ENCODE measurements at places on chromosomes 3 and 15.

GRCh38 chr3:99865321-99865720 lies 47.7 kb downstream of the CMSS1 start:
- DNase-seq: no peak

GRCh38 chr15:45392584-45392855 lies 14.2 kb upstream of the GATM start:
- DNase-seq: no peak

- no peak for DNase-seq
Measured at GRCh38 chr3:41286305-41286704, 87.0 kb downstream of the CTNNB1 start.

- DNase-seq: no peak
Measured at GRCh38 chr3:29711255-29711771, 430.4 kb downstream of the RBMS3 start.

DNA sequence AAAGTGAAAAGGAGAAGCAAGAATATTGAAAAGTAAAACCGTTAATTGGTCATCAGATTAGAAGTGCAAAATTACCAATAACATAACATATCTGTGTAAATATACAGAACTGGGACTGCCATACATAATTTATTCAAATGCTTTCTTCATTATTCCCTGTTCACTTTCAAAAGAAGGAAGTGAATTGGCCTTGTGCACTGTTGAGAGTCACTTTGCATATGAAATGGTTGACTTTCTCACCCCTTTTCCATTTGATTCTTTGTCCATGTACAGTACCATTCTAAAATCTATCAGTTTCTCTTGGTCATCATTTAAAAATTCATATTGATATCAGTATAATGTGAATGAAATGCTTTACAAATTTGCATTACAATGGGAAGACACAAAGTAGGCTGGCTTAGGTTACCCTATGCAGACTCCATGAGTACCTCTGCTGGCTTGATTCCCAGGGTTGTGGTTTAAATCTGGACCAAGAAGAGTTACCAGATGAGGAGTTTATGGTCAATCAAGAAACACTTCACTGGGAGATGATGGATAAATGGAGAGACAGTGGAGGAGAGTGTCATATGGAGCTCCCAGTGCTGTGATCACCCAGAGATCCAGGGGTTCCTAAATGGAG lies 210.9 kb upstream of the TOPAZ1 start:
- DNase-seq: no peak

DNA sequence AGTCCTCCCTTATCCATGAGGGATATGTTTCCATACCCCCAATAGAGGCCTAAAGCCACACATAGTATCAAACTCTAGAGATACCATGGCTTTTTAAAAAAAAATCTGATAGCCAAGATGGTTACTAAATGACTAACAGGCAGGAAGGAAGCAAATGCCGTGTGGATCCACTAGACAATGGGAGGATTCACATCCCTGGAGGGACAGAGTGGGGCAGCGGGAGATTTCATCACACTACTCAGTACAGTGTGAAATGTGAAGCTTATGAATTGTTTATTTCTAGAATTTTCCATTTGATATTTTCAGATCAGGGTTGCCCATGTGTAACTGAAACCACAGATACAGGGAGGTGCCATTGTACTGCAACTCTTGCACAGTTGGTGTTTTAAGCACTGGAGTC lies 826.6 kb downstream of the SQOR start:
- no peak for DNase-seq

DNA sequence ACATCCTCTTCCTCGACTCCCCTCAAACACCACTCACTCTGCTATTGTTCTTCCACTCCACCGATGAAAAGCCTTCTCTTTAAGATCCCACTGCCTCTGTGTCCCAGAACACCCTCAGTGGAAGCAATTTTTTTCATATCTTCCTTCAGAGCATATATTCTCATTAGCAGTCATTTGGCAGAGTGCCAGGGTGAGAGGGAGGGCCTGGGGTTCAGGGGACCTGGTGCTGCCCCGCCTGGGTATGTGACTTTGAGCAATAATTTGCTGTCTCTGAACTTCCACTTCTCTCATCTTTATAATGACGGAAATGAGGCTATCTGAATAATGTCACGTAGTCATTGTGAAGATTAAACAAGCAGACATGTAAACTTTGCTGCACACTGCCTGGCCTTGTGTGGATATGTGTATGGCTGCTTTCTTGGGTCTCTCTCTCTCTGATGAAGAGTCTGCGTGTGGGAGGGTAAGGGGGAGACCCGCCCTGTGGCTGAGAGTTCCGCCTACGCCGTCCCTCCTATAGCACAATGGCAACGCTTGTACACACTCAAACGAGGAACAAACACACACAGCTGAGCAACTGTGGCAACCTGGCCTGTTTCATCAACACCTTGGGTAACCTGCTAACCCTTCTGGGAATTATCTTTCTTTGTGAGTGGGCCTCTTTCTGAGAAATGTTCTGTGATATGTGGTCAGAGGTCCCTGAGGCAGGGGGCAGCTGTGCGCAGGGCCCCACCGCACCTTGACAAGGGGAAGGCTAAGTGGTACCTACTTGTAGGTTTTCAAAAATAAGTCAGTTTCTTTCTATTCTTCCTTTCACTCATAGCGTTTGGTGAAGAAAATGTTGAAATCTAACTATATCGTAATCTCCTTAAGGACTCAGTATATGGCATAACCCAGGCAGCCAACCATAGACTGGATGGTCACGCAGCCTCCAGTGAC lies 369.8 kb downstream of the SV2B start:
- peak; percentile 56 for DNase-seq

DNA sequence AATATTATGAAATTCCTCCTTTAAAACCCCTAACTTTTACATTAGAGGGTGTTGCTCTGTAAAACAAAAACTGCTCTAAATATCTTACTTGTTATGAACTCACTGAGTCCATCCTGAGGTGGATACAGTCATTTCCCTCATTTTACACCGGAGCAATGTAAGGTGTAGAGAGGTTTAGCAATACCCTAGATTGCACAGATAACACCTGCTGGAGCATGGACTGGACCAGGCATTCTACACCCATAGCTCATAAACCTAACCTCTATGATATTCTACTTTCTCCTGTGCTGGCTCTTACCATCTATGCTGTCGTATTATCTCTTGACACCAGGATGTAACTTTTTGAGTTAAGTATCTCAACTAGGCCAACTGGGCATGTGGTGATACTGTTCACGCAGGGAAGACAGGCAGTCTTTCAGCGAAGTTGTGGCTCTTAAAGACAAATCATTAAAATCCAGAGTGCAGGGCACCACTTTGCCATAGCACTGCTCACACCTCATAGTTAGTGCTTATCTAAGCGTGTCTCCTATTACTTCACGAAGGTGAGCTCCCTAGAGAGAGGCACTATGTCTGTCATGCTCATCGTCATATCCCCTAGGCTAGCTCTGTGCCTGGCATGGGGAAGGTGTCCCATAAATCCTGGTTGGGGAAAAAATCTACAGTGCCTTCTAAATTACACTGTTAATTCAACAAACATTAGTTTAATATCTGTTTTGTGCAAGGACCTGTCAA lies 100.1 kb upstream of the SLC2A2 start:
- no peak for DNase-seq

- no peak for DNase-seq
Measured at GRCh38 chr3:151562891-151563290, 102.0 kb upstream of the IGSF10 start.

DNA sequence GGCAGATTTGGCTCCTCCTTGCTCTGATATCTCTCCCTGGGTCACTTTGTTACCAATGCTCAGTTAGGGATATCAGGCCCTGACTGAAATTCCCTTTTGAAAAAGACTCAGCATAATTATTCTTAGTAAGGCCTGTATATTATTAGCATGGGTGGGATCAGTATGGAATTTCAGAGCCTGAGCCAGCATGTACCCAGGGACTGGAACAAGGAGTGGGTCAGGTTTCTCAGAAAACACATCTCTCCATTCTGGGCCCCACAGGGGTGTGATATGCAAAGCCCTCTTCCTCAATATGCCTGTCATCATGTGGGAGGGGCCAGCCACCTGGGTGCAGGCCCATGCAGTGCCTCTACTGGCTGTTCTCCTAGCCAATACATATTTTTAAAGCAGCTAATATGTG lies 423.2 kb downstream of the EPHB1 start:
- no peak for DNase-seq

GRCh38 chr15:47568030-47568429 lies 149.3 kb upstream of the SEMA6D start:
- no peak for DNase-seq

DNA sequence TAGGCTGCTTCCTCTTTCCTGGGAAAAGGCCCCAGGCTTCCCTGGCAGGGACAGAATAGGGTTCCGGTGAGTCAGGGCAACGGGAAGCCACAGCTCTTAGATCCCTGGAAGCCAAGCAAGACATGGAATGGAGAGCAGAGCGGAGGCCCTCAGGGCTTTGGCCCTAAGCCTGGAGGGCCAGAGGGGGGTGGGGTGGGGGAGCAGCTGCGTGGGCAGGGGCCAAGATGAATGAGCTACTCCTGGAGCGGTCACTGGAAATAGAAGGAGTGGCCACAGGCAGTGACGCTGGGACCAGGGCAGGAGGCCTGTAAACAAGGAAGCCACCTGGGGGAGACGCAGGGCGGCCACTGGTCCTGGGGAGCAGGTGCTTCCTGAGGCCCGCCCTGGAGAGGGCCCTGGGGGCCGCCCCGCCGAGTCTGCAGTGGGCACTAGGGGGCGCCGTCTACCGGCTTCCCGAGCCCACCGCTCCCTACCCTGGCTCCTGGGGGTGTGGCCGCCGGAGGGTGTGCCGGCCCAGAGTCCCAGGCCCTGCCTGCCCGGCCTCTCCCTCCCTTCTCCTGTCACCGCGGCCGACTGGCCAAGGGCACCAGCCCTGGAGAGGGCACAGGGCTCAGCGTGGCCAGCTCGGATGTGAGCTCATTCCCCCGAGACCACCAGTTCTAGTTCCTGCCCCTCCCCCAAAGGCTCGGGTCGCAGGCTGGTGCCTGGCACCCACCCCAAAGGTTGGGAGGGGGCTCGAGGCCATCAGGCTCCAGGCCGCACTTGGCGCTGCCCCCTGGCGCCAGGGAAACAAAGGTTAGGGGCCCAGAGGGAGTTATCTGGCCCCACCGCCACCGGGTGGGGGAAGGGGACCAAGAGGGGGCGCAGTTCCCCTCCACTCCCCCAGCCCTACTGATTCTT lies 12.1 kb downstream of the VPS18 start:
- peak; percentile 55 for DNase-seq

All from stimulated activated CD4-positive, alpha-beta T cell treated with anti-CD3 and anti-CD28 coated beads, Interleukin-1b, Interleukin-23, amount 100 ng/mL, for 24 hours (primary cell).